RWPE2 (cell line): ENCODE measurements at places on chromosomes 6 and 20.

DNA sequence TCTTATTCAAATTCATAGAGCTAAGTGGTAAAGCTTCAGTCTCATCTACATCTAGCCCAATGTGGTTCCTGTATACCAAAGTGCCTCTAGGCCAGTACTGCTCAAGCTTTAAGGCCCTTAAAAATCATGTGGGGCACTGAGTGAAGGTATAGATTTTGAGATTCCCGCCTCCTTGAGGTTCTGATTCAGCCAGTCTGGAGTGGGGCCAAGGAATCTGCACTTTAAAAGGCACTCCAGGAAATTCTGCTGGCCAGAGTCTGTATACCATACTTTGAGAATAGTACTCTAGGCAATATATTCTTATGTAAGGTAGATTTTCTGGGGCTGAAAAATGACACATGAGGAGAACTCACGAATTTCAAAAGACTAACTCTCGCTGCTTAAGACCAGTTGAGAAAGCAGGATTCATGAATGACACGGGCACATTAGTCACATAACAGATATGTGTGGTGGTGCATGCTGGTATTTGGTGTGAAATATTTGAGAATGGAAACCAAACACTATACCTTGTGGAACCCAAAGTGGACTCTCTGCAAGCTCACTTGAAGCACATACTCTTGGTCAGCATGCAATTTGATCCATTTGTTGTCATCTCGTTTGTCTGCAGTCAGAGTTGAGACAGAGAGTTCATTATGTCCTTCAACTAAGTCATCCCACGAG lies 47.6 kb upstream of the SIM1 start:
- no peak for DNase-seq

GRCh38 chr6:143167224-143167623 lies 106.5 kb downstream of the AIG1 start:
- no peak for DNase-seq

DNA sequence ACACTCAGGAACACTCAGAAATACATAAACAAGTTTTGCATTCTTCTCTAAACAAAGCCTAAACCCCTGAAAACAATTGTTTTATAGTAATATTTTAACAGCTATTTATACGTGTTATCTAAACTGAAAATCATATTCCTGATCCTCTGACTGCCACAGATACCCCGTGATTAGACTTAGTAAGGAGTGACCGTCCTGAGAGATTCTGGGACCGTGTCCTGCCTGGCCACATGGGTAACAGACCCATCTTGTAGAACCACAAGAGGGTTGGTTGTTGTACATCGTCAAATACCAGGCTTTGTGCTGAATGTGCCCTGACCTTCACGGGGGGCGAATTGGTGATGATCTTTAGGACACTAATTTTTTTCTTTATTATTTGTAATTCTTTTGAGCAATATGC lies 214.4 kb downstream of the TMEM242 start:
- DNase-seq = no peak

GRCh38 chr6:53735896-53736295 lies 58.9 kb upstream of the LRRC1 start:
- no peak for DNase-seq

GRCh38 chr20:62002882-62003480 lies 62.7 kb downstream of the TAF4 start:
- DNase-seq = no peak

GRCh38 chr20:60840971-60841370 lies 411.1 kb upstream of the CDH4 start:
- no peak for DNase-seq

DNA sequence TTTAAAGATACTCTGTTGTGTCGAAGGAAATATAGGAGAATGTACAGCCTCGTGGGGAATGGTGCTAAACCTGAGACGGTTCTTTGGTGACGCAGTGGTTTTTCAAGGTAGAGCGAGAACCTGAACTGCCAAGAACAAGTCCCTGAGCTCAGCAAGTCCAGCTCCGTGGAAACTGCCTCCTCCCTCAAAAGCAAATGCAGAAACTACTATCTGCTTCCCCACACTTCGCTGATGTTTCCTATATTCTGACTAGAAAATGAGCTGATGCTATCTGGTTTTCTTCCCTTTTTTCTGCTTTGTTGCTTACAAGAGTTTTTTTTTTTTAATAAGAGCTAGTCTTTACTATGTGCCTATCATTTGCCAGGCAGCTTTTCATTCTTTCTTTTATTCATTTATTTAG lies 85.3 kb upstream of the LY86 start:
- no peak for DNase-seq

DNA sequence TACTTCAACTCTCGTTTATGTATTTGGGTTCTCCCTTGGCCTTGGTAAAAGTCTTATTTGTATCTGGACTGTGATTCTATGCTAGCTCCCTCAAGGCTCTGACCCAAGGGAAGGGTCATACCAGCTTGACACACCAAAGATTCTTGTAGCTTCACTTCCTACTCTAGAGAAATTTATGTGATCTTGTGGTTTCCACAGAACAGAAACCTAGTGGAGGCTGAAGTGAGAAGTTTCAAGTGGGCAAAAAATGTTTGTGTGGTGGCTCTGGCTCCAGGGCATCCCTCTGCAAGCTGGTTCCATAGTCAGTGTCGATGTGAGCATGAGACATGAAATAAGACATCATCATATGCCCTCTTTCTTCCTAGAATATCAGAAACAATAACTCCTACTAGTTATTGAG lies 48.1 kb upstream of the TNFRSF21 start:
- no peak for DNase-seq

DNA sequence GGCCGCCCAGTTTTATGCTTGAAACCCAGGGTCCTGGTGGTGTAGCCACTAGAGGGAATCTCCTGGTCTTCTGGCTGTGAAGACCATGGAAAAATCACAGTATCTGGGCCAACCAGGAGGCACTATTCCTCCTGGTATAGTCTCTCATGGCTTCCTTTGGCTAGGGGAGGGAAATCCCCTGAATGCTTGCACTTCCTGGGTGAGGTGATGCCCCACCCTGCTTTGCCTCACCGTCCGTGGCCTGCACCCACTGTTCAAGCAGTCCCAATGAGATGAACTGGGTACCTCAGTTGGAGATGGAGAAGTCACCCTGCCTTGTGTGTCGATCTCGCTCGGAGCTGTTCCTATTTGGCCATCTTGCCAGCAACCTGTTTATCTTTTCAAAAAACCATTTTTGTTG lies 10.1 kb upstream of the ZNF337 start:
- DNase-seq = no peak

DNA sequence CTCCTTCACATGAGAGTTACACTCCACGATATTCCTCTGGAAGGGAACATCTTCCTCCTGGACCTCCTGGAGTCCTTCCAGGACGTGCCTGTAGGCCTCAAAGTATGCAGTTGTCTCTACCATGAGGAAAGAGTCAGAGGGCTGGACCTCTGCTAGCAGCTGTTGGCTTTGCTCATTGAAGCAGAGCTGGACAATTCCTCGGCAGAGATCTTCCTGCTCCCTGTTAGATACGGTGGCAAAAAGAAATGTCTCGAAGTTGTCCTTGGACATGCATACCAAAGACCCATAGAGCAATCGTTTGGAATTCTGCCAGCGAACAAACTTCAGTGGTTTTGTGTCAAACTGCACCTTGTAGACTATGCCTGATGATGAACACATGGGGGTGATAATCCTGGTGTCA lies 7.7 kb downstream of the ZNFX1 start:
- DNase-seq = no peak

DNA sequence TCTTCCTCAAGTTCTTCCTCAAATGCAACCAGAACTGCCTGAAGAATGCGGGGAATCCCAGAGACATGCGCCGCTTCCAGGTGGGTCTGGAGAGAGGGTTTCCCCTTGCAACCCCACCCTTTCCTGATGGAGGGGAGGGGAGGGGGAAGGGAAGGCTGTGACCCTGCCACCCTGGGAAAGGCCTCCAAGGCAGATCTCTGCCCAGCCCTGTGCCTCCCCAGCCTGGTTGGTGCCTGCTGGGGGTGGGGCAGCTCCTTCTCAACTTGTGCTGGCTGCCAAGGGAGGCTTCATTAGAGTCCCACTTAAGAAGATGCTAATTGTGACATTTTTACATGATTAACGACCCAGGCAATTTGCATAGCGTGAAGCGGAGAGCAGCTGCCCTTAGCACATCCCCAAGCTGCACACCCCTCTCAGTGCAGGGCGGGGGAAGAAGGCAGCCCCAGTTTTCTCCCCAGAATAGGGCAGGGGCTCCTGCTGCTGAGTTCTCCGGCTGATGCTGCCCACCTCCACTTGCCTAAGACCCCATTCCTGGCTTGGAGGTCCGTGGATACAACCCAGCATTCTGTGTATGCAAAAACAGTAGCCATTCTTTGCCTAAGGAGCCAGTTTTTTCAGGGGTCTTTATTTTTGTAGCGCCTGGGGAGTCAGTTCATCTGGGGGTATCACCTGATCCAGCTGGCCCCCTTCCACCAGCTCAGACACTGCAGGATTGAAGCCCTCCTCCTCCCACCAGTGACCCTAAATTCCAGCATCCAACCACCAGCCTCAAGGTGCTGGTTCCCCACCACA lies 51.7 kb downstream of the CPXM1 start:
- no peak for DNase-seq

DNA sequence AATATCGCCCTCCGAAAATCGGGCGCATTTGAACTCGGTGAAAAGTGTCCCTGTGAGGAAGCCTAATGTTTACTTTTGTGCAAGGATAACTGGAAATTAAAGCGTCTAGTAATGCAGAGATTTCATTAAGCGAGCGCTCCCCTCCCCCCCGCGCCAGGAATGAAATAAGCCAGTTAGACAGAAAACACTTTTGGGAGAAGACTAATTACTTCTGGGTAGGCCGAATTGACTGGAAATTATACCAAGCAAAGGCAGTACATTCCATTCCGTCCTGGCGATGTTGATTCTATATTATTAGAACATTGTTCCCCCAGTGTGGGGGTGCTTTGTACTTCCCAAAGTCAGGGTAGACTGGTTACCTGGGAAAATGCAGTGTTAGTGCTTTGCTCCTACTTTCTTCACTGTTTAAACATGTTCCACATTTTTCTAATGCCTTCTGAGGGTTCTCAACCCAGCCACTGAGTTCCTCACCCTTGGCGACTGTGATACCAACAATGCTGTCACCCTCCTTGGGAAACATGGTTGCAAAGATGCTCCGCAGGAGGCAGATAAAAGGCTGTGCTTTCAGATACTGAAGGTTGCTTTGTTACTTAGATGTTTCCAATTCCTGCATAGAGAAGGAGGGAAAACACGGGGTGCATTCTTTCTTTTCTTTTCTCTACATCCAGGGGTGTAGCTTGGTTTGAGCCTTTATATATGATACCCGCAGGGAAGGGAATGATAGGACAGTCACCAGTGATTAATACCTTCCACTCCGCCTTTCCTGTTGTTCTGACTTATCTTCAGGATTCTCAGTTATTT lies 2.6 kb downstream of the GJA1 start:
- DNase-seq = no peak
